ENCODE measurements at places on chromosomes 11 and 22. TPM values are rescaled to one million over a fixed set of nuclear protein-coding genes. Genes with fewer than 3 reads are reported as not detected.

Gene MB
- total RNA-seq, result 12,515 TPM

GRCh38 chr11:46002189-46002588 lies 79.7 kb downstream of the LARGE2 start:
- no peak for DNase-seq
- H3K4me1 ChIP-seq, result peaks cover 17% of the 10 kb centered on the region
- no peaks in the 10 kb centered on the region for H3K36me3 ChIP-seq
- H3K27me3 ChIP-seq, result no peaks in the 10 kb centered on the region
- H3K4me3 ChIP-seq, result no peak overlapping the region

Gene GLB1L2
- 0.31 TPM for total RNA-seq

- H3K4me3 ChIP-seq, result no peak overlapping the region
- no peak for DNase-seq
- no peak overlapping the region for H3K27ac ChIP-seq
- no peaks in the 10 kb centered on the region for H3K4me1 ChIP-seq
Measured at GRCh38 chr22:26970809-26971394, 313.5 kb downstream of the MIAT start.

Gene CFAP300
- 0.88 TPM for total RNA-seq

DNA sequence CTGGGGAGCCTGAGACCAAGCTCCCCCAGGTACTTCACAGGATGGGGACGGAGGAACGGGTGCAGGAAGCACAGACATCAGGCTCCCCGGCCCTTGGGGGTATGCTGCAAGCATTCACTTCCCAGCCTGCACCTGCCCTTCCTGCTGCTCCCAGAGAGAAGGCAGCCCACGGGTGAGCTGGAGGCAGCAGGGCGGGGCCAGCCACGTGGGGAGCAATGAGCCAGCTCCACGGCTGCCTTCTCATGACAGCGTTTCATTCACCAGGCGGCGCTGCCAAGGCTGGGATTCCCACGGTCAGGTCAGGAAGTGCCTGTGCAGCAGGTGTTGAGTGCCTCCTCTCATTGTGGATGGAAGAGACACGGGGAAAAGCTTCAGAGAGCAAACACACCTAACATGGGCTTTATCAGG lies 14.5 kb upstream of the PHLDA2 start:
- peaks cover 26% of the 10 kb centered on the region for H3K4me1 ChIP-seq
- no peak for DNase-seq
- H3K27ac ChIP-seq, result no peak overlapping the region
- H3K4me3 ChIP-seq, result no peak overlapping the region

GRCh38 chr11:44596525-44597276 lies 31.2 kb downstream of the CD82 start:
- no peak overlapping the region for H3K4me3 ChIP-seq
- H3K27me3 ChIP-seq, result no peaks in the 10 kb centered on the region
- H3K4me1 ChIP-seq, result peaks cover 62% of the 10 kb centered on the region
- peak overlapping the region; percentile 57 for H3K27ac ChIP-seq
- no peak for DNase-seq

Gene EIF4G2
- total RNA-seq, result 695 TPM

Gene SNX32
- total RNA-seq, result not detected

Gene MYBPC3
- total RNA-seq, result 2,430 TPM
